ENCODE measurements at places on chromosomes 11 and 22.

DNA sequence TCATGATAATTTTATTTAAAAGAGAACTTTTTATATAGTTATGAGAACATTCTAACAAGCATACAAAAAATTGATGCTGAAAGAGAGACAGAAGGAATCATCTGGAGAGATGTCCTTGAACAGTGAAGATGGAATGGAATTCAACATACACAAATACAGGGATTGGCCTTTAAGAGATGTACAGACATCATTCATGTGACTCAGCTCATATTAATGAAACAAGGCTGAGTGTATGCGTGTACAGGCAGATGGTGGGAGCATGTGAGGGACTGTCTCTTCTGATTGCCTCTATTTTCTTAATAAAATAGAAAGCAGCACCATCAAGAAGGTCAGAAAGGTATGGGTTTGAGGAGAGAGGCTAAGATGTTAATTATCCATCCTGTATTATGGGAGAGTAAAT, 793.3 kb downstream of the CNTN5 start:
- DNase-seq = no peak

DNA sequence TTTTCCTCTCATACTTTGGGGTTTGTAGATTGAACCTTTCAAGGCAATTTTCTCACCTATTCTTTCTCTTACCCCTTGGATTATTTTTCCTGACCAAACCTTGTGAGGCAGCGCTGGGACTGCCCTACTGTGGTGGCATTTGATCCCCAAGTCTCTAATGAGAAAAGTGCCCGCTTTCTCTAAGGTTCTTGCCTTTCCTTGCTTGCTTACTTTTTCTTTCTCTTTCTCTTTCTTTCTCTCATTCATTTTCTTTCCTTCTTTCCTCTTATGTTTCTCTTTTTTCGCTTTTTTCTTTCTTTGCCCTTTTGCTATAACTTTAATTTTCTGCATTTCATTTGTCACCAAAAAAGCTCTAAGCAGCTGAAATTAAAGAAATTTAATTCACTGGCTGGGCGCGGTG, 40.7 kb upstream of the ADSL start:
- DNase-seq = no peak

DNA sequence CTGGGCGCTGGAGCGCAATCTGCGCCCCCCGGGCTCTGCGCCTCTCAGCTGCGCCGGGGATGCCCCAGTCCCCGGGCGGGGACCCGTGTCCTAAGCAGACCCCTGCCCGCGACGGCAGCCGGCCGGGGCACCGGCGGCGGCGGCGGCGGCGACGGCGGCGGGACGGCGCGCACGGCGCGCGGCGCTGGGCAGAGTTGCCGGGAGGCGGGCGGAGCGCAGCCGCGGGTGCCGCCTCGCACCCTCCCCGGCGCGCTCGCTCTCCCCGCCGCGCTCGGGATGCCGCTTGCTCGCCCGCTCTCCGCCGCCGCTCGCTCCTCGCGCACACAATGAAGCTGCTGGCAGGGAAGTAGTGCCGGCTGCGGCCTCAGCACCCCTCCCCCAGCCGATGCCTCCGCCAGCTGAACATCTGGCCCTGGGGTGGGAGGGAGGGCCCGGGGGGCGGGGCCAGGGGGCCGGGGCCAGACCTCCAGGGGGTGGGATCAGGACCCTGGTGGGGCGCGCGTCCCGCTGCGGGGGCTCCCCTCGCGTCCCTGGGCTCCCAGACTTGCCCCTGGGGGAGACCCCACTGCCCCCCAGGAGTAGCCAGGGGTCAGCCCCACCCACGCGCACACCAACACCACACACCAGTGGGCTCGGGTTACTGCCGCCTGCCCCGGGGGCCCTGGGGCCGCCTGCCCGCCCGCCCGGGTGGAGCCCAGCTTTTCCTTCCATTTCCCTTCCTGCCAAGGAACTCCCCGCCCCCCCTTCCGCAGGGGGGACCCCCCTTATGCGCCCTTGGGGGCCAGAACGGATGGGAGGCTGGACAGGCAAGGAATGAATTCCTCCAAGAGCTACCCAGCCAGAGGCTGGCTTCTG, at the start of gene RCOR2:
TSS of gene RCOR2 (minus strand) at position 328 of the 855 bp plus-strand sequence. CDS start 708 bp downstream, outside the sequence.
- DNase-seq = peak; percentile 89

DNA sequence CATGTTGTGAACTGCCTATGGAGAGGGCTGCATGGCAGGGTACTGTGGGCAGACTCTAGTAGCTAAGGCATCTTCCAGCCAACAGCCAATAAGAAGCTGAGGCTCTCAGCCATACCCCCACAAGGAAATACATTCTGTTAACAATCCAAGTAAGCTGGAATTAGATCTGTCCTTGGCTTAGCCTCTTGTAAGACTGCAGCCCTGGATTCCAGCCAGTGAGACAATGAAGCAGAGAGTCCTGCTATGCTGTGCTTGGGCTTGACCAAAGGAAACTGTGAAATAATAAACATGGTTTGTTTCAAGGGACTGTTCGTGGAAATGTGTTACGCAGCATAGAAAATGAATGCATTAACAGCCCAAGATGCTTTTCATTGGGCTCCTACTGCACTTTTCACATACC, 1097.4 kb upstream of the CCDC90B start:
- DNase-seq = peak; percentile 23

- DNase-seq = no peak
These were observed 48.8 kb downstream of the MAPK1 start for GRCh38 chr22:21818487-21819182.

- DNase-seq = no peak
These were observed 42.4 kb upstream of the PPARA start for GRCh38 chr22:46107753-46108563.

GRCh38 chr11:113436672-113437252, 38.4 kb downstream of the DRD2 start:
- no peak for DNase-seq

DNA sequence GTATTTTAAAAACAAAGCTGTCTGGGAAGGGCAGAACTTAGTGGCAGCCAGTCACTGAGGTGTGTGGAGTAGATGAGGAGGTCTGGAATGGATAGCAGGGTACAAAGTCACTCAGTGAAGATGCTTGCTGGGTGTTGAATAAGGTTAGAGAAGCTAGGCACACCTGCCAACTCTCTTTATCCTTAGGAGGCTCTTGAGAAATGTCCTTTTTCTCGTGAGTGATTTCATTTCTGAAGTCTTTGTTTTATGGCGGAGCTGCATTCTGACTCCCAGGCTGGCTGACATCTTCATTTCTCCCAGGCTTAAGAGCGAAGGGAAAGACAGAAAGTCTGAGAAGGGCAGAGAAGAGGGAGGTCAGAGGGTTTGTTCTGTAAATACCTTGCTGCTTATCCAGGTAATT, 31.0 kb downstream of the CECR2 start:
- peak; percentile 13 for DNase-seq

- DNase-seq = peak; percentile 41
These were observed 28.5 kb downstream of the LRRC74B start for GRCh38 chr22:21074102-21074715.

DNA sequence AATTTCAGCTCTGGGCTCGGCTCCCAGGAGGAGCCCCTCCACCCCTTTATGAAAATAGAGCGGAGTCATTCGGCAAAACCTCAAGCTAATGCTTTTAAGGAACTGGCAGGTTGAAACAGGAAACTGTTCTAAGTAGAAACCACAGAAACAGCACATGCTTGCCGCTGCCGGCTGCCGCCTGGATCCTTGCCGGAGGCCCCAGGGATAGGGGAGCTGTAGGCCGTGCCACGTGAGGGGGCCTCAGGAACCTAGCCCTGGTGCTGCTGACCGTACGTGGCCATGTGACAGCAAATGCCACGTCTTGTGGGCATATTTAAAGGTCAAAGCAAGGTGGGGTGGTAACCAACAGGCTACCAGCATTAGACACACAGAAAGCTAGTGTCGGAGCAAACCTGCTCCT, 77.9 kb upstream of the TIMP3 start:
- DNase-seq = peak; percentile 86

DNA sequence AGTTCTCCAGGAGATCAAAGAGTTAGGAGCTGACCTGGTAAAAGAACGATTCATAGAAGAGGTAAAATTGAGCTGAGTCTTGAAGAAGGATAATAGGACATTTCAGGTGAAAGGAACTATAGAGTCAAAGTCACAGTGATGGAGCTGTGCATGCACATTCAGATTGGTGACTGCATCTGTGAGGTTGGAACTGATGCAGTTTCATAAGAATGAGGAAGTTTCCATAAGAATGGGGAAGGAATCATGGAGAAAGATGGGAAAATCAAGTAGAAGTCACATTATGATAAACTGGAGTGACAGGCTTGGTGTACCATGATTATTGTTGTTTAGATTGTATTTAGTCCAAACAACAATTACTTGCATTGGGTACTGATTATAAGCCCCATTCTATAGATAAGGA, 232.2 kb downstream of the FAM76B start:
- no peak for DNase-seq

DNA sequence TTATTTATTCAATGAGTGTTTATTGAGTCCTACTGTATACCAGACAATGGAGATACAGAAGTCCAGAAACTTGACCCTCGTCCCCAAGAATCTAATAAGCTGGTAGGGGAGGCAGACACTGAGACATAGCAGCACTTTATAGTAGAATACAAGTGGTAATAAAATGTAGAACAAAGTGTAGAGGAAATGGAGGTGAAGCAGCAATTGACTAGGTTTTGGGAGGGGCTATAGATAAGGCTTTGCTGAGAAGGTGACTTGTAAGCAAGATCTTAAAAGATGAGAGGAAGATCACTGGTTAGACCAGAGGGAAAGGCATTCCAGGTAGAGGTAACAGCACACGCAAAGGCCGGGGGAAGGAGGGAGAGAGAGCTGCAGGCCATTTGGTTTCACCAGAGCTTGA, 57.3 kb downstream of the ZBTB16 start:
- no peak for DNase-seq

GRCh38 chr11:65452806-65453490, 30.4 kb downstream of the NEAT1 start:
- DNase-seq = peak; percentile 88

All from fibroblast of pulmonary artery (primary cell).